ENCODE measurements at places on chromosomes 2 and 18.

DNA sequence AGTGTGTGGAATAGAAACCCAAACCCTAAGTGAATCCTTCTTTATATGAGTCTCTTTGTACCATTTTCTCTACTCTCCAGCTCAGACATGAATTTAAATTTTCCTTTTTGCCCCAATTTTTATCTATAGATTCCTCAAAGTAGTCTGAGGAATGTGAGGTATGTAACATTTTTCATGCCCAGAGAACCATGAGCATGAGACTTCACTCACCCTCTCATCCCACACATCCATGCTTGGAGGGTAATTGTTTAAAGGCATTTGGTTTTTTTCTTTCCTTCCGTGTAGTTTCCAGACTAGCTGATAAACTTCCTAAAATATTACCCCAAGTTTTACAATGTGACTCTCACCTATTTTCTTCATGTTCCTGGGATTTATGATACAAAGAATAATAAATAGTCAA is 2056.8 kb upstream of the CELF4 start:
- no peak for DNase-seq

DNA sequence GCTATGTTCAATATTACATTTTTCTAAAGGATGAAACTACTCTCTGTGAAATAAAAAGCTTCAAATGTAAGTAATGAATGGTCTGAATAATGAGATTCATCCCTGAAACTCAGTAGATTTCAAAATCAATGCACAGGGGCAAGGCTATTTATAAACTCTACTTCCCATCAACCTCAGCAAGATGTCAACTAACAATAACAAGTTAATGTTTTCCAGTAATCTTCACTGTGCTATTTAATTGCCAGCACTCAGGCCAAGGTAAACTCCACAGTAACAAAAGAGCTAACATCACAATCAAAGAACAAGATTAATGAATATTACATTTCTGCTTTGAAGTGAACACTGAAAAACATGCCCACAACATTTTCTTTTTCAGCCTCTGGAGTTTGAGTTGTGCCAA is 144.3 kb upstream of the ZFP36L2 start:
- no peak for DNase-seq

DNA sequence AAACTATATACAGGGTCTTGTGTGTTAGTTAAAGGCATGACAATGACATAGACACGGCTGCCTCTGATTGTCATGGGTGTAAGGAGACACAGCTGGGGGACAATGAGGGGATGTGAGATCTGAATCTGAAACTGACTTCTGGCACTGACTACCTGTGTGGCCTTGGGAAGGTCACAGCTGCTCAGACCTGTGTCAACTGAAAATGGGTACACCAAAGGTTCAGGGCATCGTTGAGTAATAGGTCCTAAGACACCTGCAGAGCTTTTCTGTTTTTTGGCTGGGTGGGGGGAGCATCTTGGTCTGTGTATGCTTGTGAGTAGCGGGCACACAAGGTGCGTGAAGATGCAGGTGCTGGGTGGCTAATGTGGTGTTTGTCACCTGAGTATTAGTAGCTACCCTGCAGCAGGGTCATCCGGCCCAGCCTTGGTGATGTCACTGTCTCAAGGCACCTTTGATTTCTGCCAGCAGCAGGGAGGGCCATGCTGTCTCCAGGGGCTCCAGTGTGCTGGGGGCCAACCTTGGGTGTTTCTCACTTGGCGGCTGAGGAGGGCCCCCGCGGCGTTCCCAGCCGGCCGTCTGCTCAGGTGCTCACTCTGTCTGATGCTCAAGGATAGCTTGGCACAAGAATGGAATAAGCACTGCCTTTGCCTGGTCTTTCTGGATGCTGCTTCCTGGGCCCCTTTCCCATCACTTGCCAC is 53.1 kb upstream of the HS6ST1 start:
- no peak for DNase-seq

DNA sequence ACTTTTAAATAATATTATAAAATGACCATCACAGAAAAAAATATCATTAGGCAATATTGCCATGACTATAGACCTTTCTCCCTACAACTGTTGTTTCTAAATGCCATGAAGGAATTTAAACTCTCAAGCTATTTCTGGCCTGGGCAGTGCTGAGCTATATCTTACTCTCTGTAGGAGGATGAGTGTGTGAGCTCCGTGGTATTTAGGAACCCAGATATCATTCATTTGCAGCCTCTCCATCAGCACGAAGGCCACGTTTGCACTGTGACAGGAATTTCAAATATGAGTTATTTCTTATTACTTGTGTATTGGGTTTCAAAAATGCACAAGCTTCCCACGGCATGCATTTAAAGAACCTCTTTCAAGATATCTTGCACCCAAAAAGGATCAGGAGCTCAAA is 35.0 kb upstream of the SOX11 start:
- no peak for DNase-seq

DNA sequence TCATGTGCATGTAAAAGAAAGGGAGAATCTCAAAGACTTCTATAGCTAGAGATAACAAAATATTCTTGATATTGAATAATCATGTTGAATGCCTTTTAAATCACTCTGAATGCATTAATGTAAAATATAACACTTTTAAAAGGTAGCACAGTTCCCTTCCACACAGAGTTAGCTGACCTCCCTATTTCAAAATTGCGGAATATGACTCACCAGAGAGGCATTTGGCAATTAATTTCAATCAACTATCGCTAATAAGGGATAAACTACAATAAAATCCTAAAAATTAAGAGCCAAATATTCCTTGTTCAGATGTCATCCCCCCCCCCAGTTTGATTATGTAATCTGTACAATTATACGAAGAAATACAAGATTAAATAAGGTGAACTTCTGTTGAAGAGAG is 29.3 kb downstream of the ZC3H15 start:
- DNase-seq = no peak

GRCh38 chr2:104834431-104835153 is 19.3 kb upstream of the POU3F3 start:
- DNase-seq = no peak

DNA sequence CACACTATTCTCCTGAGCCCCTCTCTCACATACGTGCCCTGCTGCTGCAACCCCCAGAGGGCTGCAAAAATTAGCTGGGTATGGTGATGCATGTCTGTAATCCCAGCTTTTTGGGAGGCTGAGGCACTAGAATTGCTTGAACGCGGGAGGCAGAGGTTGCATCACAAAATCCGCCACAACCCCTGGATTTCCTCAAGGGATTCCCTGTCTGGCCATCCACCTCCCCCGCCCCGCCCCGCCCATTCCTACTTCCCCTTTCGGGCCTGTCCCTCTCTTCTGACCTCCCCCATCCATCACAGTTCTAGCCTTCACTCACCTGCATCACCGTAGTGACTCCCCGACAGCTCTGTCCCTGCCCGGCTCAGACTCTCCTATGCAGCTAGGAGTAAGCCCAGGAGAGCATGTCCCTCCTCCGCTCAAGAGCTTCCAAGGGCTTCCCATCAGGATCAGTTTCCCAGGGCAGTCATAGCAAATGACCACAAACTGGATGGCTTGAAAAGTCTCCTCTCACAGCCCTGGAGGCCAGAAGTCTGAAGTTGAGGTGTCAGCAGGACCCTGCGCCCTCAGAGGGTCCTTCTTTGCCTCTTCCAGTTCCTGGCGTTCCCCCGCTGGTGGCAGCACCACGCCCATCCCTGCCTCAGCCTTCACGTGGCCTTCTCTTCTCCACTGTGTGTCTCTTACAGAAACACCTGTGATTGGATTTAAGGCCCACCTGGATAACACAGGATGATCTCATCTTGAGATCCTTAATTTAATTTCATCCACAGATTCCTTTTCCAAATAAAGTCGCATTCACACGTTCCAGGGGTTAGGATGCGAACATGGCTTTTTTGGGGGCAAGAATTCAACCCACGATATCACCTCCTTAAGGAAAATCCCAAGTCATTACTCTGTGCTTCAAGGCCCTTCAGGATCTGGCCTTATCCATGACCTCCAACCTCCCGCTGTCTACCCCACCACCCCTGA is 58.5 kb downstream of the HS1BP3 start:
- no peak for DNase-seq

GRCh38 chr2:204795156-204795555 is 249.9 kb downstream of the PARD3B start:
- no peak for DNase-seq

GRCh38 chr18:22183698-22184170 is 14.3 kb downstream of the GATA6 start:
- no peak for DNase-seq

DNA sequence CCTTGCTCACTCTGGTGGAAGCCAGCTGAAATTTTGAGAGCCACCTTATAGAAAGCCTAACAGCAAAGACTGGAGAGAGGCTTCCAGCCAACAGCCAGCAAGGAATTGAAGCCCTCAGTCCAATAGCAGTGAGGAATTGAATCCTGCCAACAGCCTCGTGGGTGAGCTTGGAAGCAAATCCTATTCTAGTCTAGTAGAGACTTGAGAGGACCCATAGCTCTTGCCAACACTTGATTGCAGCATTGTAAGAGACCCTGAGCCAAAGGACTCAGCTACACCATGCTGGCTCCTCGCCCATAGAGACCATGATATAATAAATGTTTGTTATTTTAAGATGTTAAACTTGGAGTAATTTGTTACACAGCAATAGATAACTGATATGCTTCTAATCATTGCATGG is 403.0 kb upstream of the TNP1 start:
- no peak for DNase-seq

DNA sequence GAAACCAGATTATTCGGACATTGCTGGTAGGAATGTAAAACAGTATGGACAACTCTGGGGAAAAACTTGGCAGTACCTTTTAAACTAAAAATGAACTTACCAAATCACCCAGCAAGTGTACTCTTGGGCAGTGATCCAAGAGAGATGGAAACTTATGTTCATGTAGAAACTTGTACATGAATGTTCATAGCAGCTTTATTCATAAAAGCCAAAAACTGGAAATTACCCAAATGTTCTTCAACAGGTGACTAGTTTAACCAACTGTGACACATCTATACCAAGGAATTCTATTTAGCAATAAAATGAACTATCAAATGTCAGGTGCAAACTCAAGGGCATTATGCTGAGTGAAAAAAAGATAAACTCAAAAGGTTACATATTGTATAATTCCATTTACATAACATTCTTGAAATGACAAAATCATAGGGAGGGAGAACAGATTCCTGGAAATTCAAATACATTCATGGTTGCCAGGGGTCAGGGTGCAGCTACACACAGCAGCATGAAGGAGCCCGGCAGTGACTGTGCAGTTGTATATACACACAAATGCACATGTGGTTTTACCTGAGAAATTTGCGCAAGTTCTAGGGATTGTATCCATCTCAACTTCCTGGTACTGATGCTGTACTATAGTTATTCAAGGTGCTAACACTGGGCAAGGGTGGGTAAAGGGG is 3.5 kb upstream of the RNU4ATAC start:
- no peak for DNase-seq

DNA sequence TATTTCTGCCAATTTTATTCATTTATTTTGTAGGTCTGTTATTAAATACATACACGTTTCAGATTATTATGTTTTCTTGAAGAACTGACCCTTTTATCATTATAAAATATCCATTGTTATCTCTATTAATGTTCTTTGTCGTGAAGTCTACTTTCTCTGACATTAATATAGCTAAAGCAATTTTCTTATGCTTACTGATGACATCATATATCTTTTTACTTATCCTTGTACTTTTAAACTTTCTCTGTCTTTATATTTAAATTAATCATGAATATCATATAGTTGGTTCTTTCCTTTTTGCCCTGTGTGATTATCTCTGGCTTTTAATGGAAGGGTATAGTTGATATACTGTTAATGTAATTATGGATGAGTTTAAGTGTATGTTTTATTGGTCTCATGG is 36.5 kb upstream of the SLC9A2 start:
- DNase-seq = no peak

GRCh38 chr2:1313240-1313924 is 99.9 kb upstream of the TPO start:
- no peak for DNase-seq

- no peak for DNase-seq
Measured at GRCh38 chr2:119734047-119734446, 25.7 kb upstream of the PTPN4 start.

DNA sequence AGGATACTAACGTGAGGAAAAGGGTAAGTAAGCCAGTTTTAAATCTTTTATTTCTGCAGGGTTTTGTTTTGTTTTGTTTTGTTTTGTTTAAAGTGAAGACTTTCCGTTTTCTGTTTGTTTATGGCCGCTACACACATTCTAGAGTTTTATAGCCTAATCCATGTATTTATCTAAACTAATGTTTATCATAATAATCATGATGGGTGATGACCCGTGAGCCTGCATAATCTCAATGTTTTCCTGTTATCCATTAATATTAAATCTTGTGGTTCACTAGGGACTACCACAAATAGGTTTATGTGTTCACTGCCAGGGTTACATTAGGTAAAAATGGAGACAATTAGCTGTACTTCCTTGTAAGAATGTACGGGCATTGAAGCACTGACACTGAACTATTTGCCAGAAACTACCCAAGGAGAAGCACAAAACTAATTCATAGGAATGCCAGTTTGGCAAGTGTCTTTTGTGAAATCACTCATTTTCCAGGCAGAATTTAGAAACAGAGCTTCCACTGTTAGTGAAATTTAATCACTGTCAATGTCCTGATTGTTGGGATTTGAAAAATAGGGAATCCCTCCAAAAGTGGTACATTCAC is 574.8 kb downstream of the LRP1B start:
- DNase-seq = no peak

GRCh38 chr2:74379851-74380789 is at the start of gene DCTN1:
TSS of gene DCTN1 (minus strand) at chr2:74380311. CDS start at chr2:74380037, 274 bp downstream.
- no peak for DNase-seq

- no peak for DNase-seq
Measured at GRCh38 chr2:237182422-237183123, 96.9 kb downstream of the COPS8 start.

- no peak for DNase-seq
Measured at GRCh38 chr18:22267697-22268096, 98.3 kb downstream of the GATA6 start.

DNA sequence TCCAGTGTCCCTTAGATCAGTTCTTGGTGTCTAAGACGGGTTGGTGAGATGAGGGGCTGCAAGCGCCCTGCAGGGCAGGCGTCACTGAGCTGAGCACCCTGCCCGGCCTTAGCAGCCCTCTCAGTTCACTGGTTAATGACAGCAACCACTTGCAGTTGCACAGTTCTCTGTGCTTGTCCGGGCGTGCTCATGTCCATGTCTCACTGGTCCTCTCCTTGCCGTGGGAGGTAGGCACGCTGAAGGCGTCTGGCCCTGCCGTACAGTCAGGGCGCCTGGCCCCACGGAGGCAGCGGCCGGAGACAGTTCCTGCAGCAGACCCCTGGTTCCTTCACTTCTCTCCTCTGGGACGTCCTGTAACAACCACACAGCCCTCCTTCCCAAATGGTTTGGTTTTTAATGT is 75.3 kb downstream of the ARHGEF4 start:
- no peak for DNase-seq

Measured in B cell (primary cell).